NCI-H748 treated with DMSO at 0.1 percent for 48 hours (cell line): ENCODE measurements at places on chromosomes 13 and 19.

DNA sequence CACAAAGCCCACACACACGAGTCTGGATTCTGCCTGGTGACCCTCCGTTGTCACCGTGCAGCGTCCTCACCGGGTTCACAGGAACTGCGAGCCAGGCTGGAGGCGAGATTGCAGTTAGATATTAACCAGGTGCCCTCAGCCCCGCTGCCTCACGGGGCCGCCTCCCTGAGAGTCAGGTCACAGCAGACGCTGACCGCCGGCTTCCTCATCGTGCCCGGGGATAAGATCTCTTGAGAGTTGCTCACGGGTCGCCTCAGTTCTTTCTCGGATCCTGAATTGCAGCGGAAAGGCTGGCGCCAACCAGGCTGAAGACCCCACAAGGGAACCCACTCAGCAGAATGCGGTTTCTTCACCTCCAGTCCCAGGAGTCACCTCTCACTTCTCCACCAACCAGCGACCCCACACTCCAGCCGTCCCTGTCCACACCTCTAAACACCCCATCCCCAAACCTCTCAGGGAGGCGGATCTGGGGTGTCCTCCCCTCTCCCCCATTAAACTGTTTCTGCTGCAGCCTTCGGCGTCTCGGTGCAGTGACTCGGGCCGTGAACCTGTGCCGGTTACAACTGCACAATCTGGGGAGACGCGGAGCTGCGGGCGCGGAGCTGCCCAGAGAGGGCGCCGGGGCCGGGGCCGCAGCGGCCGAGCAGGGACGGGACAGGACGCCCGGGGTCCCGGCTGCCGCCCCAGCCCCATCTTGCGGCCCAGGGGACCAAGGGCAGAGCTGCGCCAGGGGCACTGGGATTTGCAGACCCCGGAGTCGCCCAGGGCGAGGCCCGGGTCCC lies 591 bp downstream of the ZNF823 start:
- DNase-seq = no peak

DNA sequence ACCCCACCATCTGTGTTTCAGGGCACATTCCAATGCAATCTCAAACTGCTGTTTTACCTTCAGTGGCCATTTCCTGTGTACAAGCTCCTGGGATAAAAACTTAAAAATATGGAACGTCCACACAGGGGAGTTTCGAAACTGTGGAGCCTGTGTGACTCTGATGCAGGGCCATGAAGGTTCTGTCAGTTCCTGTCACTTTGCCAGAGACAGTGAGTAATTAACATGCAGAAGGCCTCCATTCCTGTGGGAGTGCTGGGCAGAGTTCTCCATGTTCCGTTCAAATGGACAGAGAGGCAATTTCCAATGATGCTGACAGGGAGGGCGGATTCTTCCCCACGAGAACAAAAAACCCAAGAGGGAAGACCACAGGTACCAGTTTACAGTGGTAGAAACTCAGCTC lies 24.4 kb downstream of the WDR88 start:
- no peak for DNase-seq

- DNase-seq = no peak
These were observed 7.8 kb upstream of the VSTM2B start for GRCh38 chr19:29517946-29518345.

- DNase-seq = no peak
These were observed 6.8 kb downstream of the TLE6 start for GRCh38 chr19:2984215-2984528.

GRCh38 chr13:108342369-108343289 lies 73.1 kb downstream of the TNFSF13B start:
- DNase-seq = peak; percentile 29

GRCh38 chr13:98939660-98940191 lies 38.1 kb downstream of the DOCK9 start:
- DNase-seq = no peak

DNA sequence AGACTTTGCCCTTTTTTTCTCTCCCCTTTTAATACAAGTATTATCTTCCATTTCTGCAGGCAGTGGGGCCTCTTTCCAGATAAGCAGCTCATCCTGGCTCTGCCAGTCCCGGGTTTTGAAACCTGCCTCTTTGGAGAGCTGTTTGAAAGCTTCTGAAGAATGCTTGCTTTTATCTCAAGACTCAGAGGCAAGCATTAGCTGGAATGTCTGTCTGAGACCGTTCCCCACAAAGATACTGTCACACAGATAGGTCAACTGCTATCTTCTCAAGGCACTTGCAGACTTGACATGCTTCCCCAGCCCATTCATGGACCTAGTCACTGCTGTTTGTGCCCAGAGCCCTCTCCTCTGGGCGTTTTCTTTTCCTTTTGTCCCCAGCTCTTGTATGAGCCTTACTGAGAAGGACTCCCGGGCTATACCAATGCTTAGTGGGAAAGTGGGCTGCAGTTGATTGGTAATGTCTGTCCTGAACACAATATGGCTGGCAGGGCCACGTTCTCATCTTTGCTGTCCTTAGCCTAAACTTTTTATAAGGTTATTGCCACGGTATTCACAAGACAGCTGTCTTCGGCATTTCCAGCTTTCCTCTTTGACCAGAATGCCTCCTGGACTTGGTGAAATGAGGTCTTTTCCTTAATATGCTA lies 13.4 kb downstream of the SERP2 start:
- no peak for DNase-seq

DNA sequence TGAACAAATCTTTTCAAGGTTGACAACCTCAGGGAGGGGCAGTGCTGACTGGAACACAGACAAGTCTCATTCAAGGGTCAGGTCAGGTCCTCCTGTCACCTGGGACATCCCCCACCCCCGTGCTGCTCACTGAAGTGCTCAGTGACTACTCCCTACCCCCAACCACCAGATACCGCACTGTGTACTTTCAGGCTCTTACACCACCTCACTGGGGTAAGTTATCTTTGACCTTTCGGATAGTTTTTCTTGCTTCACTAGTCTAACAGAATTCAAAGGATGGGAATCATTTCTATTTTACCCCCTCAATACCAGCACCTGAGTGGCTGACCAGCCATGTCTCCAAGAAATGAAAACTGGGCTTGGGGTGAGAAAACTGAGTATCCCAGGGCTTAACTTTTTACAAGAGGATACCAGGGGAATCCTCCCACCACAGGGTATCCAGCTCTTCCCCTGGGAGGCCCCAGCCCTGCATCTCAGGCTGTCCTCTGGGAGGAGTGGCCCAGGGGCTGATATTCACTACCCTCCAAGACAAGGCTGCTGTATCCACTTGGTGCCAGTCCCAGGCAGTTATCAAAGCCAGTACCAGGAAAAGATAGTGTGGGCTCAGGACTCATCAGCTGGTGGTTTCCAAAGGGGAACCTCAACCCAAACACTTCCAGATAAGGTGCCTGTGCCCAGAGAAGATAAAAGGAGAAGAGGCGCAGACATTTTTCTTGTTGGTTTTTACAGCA lies 2.1 kb downstream of the ZNF563 start:
- no peak for DNase-seq

GRCh38 chr19:11964858-11965645 lies at the start of gene ZNF763:
Gene ZNF763 (plus strand): TSS chr19:11965040. CDS start chr19:11965209, 169 bp downstream.
- DNase-seq = peak; percentile 52

GRCh38 chr19:4305257-4305612 lies 837 bp downstream of the FSD1 start:
- DNase-seq = no peak

DNA sequence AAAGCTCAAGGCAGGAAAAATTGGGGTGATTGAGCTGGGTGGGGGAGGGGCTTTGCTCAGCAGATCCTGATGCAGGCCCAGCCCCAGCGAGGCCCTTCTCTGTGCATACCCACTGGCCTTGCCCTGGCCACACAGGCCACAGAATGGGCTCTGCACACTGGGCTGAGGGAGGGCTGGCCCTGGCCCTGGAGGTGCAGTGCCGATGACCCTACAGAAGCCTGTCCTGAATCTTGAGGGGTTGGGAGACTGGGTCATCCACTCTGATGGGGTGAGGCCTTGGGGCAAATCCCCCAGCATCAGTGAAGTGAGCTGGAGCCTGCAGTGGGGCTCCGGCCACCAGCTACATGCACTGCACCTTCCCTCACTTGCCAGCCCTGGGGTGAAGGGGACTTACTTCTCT lies 153.1 kb downstream of the URI1 start:
- no peak for DNase-seq

DNA sequence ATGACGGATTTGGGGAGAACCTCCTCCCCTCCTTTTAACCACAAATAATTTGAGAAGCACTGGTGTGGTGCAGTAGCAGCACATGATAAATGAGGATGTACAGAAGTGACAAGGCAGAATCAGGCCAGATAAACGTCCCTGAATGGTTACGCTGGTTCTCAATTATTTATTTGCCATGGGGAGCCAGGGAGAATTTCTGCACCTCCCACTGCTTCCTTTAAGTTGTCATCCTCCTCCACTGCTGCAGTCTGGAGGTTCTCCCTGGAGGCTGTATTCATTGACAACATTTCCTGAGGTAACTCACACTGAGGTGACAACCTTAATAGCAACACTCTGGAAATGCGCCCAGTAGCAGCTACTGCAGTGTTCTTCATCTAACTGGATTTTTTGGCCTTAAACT lies 308.9 kb upstream of the SLITRK1 start:
- DNase-seq = no peak

GRCh38 chr13:24834902-24835510 lies 71.0 kb downstream of the RNF17 start:
- peak; percentile 95 for DNase-seq

GRCh38 chr13:113058988-113059850 lies 46.4 kb upstream of the F7 start:
- DNase-seq = no peak

DNA sequence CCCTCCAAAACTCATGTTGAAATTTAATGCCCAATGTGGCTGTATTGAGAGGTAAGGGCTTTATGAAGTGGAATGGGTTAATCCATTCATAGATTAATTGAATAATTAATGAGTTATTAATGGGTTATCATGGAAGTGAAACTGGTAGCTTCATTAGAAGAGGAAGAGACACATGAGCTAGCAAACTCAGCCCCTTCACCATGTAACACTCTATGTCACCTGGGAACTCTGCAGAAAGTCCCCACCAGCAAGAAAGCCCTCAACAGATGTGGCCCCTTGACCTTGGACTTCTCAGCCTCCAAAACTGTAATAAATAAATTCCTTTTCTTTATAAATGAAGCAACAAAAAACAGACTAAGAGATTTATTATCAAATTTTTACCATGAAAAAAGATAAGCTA lies 223.5 kb downstream of the KLF12 start:
- DNase-seq = no peak

DNA sequence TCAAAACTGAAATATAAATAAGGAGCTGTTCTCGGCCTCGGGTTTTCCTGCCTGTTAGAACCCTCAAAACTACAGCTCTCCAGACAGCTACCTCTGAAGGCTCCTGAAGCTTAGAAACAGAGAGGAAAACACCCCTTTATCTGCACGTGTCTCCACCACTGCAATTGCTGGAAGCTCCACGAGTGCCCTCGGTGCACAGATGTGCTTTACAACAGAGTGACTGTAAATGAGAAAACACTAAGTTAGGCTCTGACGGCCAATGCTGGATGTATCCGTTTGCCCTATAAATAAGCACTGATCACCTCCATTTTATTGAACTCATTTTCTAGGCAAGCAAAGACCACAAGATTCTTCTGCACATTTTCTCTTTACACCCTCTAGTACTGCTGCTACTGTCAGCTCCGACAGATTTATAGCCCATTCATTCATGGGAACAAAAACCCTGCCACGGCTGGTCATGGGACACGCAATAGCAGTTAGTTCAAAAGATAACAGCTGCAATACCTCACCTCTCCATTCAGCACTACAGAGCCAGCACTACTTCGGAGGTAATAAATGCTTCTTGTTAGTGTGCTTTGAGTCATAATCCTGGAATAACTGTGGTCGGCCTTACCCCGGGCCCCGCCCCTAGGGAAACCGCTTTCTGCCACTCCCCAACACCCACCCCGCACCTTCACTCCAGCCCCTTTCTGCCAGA lies 241.1 kb upstream of the ZNF507 start:
- DNase-seq = no peak

GRCh38 chr19:14559916-14560775 lies 11.7 kb downstream of the NDUFB7 start:
- DNase-seq = no peak

GRCh38 chr13:41639237-41639904 lies 182.0 kb downstream of the RGCC start:
- no peak for DNase-seq

GRCh38 chr13:98778749-98779148 lies 26.3 kb upstream of the SLC15A1 start:
- no peak for DNase-seq

- no peak for DNase-seq
These were observed 69.8 kb upstream of the SERP2 start for GRCh38 chr13:44303681-44304432.

DNA sequence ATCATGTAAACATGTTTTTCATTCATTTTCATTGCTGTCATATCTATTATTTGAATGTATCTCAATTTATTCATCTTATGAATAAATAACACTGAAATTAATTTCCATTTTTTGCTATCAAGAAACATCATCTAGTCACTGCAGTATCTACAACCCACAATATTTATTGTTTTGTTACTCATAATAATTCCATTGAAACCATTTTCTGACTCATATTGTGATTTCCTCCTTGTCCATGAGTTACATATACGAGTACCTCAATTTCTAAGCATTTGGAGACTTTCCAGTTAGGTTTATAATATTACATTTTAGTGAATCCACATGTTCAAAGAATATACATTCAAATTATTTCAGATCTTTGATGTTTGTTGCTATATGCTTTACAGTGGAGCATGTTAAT lies 1524.0 kb downstream of the SLITRK1 start:
- DNase-seq = no peak

- peak; percentile 98 for DNase-seq
These were observed 81.8 kb downstream of the GGACT start for GRCh38 chr13:100506600-100507422.

DNA sequence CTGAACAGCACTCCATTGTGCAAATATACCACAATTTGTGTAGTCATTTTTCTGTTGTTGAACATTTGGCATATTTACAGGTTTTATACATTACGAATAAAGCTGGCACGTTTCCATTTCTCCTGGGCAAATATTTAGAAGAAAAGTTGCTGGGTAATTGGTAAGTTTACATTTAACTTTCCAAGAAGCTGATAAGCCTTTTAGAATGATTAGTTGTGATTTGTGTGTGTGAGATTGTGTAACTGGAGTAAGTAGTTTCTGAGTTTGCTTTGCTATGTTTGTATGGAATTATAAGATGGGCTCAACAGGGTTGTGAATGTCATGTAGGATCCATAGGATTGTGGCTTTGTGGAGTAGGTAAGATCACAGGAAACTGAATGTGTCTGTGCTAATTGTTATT lies 1.6 kb upstream of the ZNF529 start:
- DNase-seq = no peak

DNA sequence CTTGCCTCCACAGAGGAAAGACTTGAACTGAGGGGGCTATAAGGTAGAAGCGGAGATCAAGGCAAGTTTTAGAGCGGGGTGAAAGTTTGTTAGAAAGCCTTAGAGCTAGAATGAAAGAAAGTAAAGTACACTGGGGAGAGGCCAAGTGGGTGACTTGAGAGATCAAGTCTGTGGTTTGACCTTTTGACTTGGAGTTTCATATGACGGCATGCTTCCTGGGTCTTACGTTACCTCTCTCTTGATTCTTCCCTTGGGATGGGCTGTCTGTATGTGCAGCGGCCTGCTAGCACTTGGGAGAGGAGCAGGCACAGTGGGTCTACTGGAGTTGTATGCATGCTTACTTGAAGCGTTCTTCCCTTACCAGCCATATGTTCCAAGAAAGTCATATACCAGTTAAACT lies 1768.5 kb downstream of the PCDH9 start:
- DNase-seq = no peak
